ENCODE measurements at places on chromosomes 11 and 22.
A peak's percentile ranks its signal among the peaks of the same experiment; 100 is the strongest.

- no peak for DNase-seq
These were observed 2.7 kb downstream of the HBG1 start for GRCh38 chr11:5246772-5247471.

- DNase-seq, result peak; percentile 14
These were observed 664.5 kb downstream of the KCNA4 start for GRCh38 chr11:29352273-29352795.

DNA sequence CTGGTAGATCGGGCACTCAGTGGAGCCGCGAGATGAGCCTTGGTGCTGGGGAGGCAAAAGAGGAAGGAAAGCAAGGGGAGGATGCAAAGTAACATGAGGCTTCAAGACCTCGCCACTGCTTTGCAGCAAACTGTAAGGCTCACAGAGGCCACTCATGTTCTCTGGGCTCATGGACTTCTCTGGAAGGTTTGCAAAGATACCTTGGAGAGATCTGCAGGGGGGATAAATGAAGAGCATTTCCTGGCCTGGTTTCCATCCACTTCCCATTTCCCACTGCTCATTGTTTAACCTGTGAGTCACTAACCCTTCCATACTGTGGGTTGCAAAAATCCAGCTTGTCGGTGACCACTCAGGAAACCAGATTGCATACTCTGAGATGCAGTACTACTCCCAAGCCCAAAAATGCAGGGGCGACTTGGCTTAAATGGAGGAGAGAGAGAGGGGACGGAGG, 38.5 kb downstream of the OSBP2 start:
- no peak for DNase-seq

DNA sequence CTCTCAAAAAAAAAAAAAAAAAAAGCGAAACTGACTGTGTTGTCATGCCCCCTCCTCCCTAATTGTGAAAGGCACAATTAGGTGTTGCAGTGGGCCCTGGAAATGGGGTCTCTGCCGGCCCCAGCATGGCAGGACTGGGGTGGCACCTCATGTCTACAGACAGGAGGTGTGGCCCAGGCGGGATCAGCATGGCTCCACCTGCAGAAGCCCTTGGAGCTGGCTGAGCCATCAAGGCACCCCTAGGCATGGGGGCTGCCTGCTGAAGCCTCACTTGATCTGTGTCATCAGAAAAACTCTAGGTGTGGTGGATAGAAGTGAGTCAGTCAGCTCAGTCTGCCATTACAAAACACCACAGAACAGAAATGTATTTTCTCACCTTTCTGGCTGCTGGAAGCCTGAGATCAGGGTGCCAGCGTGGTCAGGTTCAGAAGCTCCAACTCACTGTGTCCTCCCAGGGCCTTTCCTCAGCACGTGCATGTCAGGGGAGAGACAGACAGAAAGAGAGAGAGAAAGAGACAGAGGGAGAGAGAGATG, 10.1 kb upstream of the B4GALNT4 start:
- peak; percentile 86 for DNase-seq

GRCh38 chr11:28616160-28616965, 508.2 kb downstream of the METTL15 start:
- DNase-seq, result no peak

Data from foreskin keratinocyte (primary cell).